ENCODE measurements at places on chromosomes 12 and 14. TPM values are rescaled to one million over a fixed set of nuclear protein-coding genes. Genes with fewer than 3 reads are reported as not detected.

DNA sequence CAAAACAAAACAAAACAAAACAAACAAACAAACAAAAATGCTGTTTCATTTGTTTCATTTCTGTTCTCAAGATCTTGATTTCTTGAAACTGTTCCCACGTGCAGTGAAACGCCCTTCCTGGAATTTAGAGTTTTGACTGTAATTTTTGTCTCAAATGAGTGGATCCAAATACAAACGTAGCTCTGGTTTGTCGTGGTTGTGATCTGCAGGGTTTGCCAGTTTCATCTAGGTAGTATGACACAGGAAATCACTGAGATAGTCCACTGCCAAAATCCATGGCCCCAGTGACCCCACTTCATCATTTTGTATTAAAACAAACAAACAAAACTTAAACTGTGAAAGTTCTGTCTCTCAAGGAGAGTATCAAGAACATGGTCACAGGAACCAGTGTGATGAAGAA, 838.6 kb downstream of the BCL11B start:
- no peak for DNase-seq

GRCh38 chr12:25284024-25284423, 33.3 kb upstream of the KRAS start:
- no peak for DNase-seq

GRCh38 chr12:14394317-14395073, 29.0 kb downstream of the ATF7IP start:
- DNase-seq, result peak; percentile 24

- no peak for DNase-seq
Observed at GRCh38 chr14:80493620-80494019, 282.3 kb upstream of the DIO2 start.

GRCh38 chr14:95323917-95324316, 4.2 kb upstream of the CLMN start:
- no peak for DNase-seq

DNA sequence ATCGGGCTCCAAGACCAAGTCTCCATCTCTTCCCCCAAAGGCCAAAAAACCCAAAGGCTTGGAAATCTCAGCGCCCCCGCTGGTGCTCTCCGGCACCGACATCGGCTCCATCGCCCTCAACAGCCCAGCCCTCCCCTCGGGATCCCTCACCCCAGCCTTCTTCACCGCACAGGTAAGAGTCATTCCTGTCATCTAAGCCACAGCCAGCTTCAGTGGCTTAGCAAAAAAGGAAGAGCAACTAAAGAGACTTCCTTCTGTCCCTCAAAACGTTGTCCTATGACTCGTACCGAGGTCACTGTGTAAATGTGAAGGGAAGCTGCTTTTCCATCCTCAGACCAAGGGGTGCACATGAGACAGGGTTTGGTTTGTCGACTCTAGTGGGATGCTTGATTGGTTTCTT, 53.4 kb downstream of the ELK3 start:
- peak; percentile 78 for DNase-seq

GRCh38 chr12:44021471-44021971, 185.6 kb downstream of the TMEM117 start:
- no peak for DNase-seq

DNA sequence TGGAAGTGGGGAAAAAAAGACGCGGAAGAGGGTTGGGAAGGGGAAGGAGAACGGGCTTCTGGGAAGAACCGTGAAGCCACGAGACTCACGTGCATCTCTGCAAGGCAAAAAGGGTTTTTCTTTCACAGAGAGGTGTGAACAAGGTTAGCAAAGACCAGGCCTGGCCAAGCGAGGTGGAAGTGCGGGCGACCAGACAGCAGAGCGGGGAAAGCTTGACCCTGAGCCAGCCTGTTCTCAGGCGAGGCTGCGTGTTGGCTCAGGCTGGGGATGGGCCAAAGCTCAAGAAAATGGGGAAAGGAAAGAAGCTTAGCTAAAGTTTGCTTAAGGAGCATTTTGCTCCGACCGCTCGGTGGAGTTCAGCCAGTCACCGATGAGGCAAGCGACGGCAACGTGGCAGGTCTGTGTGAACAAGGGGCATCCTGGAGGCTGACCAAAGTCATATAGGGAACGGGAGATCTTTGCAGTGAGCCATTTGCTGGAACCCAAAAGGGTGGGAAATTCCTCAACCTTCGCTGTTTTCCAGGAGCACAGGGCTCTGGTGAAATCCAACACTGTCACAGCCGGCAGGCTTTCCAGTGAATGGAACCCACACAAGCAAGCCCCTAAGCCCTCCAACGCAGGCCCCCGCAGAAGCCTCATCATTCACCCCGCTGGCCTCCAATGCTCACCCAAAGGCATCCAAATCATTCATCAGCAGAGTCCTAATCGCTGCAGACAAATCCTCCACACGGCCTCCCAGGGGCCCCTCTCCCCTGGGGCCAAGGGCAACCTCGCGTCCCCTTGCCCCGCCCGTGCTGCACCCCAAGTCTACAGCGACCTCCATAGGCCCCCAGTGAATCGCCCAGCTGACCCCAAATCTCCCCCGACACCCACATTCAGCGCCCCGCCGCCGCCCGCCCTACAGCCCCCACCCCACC, 754 bp downstream of the ZNF605 start:
- DNase-seq, result no peak

GRCh38 chr12:122395319-122395718, 27.1 kb downstream of the CLIP1 start:
- DNase-seq, result peak; percentile 77

- peak; percentile 79 for DNase-seq
Observed at GRCh38 chr14:90087433-90087832, 25.6 kb downstream of the KCNK13 start.

GRCh38 chr12:121470751-121471150, 70.8 kb downstream of the RNF34 start:
- no peak for DNase-seq

DNA sequence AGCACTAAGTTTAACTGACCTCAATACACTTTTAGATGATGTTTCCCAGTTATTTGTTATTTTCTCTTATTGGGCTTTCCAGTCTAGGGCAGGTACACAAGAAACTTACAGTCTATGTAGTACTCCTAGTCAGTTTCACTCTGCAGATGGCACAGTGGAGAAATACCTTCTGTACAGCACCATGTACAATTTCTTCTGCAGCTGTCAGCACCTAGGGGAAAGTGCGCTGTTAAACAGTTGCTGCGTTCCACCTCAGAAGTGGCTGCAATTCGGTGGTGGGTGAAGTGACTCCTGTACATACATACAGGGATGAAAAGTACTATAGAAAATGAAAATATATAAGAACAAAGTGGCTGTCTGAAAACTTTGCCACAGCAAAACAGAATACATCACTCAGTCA, 48.3 kb downstream of the NOVA1 start:
- DNase-seq, result no peak

DNA sequence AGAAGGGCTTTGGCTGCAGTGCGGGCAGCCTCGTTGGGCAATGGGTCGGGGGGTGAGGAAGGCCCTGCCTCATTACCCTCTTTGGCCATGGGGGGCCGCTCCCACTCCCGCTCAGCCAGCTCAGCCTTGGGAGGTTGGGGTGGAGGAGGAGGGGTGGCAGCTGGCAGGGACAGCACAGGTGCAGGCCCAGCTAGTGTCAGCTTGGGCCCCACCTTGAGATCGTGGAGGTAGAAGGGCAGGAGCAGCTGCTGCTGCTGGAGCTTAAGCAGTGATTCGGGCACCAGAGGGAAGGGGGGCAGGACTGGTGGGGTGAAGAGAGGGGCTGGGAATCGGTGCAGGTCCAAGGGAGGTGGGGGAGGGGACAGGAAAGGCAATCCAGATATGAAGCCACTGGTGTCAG, 26.0 kb downstream of the ZFHX2 start:
- no peak for DNase-seq

DNA sequence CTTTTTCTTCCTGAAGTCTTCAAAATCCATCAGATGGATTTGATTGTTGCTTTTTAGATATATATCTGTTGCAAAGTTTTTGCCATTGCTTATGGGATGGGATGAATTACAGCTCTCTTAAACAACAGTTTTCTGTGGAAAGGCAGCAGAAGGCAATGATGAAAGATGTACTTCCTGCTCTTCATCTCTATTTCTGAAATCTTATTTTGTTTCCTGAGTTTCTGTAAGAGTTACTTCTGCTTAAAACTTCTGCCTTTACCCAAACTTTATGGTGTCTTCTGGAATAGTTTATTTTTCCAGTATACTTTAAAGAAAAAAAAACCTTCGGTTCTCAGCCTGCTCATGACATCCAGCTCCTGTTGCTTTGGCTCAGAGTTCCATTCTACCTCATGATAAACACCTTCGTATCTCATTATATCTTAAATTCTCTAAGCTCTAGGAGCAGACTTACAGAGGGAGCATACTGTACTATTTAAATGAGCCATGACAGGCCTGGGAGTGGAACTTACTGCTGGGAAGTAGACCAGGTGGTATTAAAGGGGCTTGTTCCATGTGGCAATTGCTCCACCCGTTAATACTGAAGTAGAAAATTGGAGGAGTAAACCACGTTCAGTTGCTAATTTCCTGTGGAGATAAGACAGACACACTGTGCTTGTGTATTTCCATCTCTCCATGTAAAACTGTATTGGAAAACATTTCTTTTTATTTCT, 288.4 kb downstream of the FBXL14 start:
- DNase-seq, result no peak

The RAPGEF3 gene
- 4.1 TPM for total RNA-seq

The NAV3 gene
- total RNA-seq, result 59.7 TPM

The IGFBP6 gene
- total RNA-seq, result 58.5 TPM

The CLECL1 gene
- not detected for total RNA-seq

The CDKN1B gene
- total RNA-seq, result 18.9 TPM

The CCDC197 gene
- not detected for total RNA-seq

The MMAB gene
- total RNA-seq, result 61.5 TPM

Data from HT1080 (cell line).